Esophagus squamous epithelium (tissue), 5 donors: ENCODE measurements at places on chromosomes 1 and 21.

- DNase-seq, result no peak
These were observed 127.8 kb upstream of the IGSF21 start for GRCh38 chr1:17979815-17980214.

- no peak for DNase-seq
These were observed 8.6 kb downstream of the PAPPA2 start for GRCh38 chr1:176471338-176472121.

GRCh38 chr1:147847831-147848230 is 54.8 kb upstream of the GJA8 start:
- no peak for DNase-seq

- no peak for DNase-seq
These were observed 71.5 kb downstream of the RPS6KC1 start for GRCh38 chr1:213122514-213122929.

- DNase-seq, result no peak
These were observed 1.6 kb upstream of the IL10RB start for GRCh38 chr21:33264561-33264960.

- no peak for DNase-seq
These were observed 131.9 kb upstream of the C1orf105 start for GRCh38 chr1:172288581-172288980.

GRCh38 chr1:183197762-183198161 is 11.7 kb downstream of the LAMC2 start:
- DNase-seq, result no peak
